ENCODE measurements at places on chromosomes 5 and 9.
A peak's percentile ranks its signal among the peaks of the same experiment; 100 is the strongest.

GRCh38 chr9:88898039-88898720, 93.1 kb upstream of the S1PR3 start:
- DNase-seq = no peak

- DNase-seq = peak; percentile 1
Measured at GRCh38 chr5:132180134-132180745, 47.4 kb downstream of the P4HA2 start.

GRCh38 chr9:115196919-115197318, 79.0 kb upstream of the TNC start:
- no peak for DNase-seq

- DNase-seq = peak; percentile 38
Measured at GRCh38 chr5:68315679-68316271, 100.2 kb downstream of the PIK3R1 start.

DNA sequence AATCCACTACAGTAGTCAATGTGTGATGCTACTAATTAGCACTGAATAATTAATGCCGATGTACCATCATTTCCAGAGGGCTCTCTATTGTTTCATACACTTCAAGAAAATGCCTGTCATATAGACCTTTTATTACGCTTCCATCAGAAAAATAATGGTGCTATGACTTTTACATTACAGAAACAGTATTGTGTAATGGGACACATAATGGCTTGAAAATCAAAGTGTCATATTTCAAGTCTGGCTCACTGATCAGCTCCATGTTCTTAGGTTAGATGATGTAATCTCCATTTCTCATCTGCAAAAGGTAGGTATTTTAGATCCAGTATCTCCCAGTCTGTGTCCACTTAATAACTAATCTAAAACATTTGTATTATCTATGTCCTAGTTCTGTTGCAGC, 990.6 kb upstream of the TYRP1 start:
- DNase-seq = no peak

- no peak for DNase-seq
Measured at GRCh38 chr5:135441350-135441831, 5.8 kb downstream of the DCANP1 start.

DNA sequence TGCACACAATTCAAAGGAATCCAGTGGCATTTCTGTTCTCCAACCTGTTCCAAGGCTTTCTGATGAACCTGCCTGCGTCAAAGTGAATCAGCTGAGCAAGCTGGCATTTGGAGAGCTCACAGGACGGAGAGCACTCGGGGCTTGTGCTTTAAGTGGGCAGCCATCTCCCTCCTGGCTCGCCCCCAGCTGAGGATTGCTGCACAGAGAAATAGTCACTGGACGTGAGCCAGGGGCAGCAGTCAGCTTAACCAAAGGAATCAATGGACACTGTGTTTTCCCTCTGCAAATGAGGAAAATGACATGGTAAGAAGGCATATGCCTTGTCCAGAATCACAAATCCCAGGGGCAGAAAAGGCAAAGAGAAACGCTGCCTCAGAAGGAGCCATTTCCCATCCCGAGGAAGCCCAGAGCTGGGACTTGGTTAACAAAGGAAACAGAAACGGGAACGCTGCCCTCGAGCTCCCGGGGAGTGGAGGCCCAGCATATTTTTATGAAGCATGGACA, 299.4 kb downstream of the ZSWIM6 start:
- no peak for DNase-seq

GRCh38 chr5:145825751-145826180, 9.4 kb downstream of the PRELID2 start:
- DNase-seq = peak; percentile 42

Data from CD4-positive, alpha-beta T cell treated with Interleukin-4 for 4 hours (primary cell).